ENCODE measurements at places on chromosomes 13 and 19. TPM values are rescaled to one million over a fixed set of nuclear protein-coding genes. Genes with fewer than 3 reads are reported as not detected.

- H3K4me3 ChIP-seq, result no peak overlapping the region
- peaks cover 40% of the 10 kb centered on the region for H3K27me3 ChIP-seq
- no peaks in the 10 kb centered on the region for H3K4me1 ChIP-seq
Measured at GRCh38 chr13:102117175-102117831, 284.5 kb downstream of the FGF14 start.

DNA sequence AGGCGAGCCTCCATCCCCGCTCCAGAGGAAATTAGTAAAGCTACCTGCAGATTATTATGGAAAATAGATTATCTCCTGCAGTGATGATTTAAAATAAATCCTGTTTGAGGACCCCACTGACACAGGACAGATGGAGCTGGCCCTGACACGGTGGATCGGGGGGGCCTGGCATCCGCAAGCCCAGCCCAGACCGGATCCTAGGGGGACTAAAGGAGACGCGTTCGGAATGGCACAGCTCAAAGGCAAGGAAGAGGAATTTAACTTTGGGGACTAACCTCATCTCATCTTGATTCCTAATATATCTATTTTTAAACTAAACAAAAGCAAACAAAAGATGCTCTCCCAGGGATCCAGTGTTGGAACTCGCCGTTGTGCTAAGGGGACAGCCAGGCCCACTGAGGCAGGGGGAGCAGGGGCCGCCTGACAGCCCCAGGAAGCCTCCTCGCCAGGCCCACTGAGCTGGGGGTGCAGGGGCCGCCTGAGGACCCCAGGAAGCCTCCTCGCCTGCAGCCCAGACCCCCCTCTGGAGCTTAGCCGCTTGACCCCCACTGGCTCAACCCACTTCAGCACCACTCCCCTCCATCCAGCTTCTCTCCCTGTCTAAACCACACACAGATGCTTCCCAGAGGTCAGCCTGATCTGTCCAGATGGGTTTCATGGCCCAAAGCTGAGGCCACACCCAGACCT lies 78.6 kb downstream of the SPACA7 start:
- H3K27ac ChIP-seq, result no peak overlapping the region
- no peaks in the 10 kb centered on the region for H3K36me3 ChIP-seq
- DNase-seq, result no peak
- H3K27me3 ChIP-seq, result peaks cover 5% of the 10 kb centered on the region

DNA sequence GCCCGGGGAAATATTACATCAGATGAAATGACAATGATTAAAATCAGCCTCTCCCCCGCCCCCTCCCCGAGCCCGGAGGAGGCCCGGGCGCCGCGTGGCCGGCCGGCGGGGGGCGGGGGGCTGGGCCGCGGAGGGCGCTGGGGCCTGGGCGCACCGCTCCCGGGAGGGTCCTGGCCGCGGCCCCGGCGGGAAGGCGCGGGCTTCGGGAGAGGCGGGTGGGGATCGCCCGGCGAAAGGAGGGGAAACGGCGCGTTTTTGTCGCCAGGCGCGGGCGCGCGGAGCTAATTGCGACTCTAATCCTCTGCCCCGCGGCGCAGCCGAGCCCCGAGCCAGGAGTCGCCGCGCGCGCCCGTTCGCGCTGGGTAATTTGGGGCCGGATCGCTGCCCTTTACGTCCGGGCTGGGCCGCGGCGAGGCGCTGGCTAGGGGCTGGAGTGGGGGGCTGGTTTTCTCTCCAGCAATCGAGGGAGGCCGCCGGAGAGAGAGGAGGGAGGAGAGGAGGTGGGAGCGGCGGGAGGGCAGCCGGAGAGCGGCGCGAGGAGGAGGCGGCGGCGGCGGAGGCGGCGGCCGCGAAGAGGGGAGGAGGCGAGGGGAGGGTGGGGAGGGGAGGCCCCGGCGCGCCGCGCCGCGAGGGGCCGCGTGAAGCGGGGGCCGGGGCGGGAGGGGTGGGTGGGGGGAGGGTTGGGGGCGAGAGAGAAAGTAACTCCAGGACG lies at the start of gene KCTD15:
KCTD15 (plus strand) TSS at position 707 of the 712 bp plus-strand sequence. CDS start 3,585 bp downstream, outside the sequence.
- peak within 1 kb of the TSS; percentile 87 for H3K4me3 ChIP-seq
- peaks cover 17% of the 10 kb centered on the region for H3K36me3 ChIP-seq
- H3K4me1 ChIP-seq, result peaks cover 33% of the 10 kb centered on the region
- H3K27ac ChIP-seq, result peak within 1 kb of the TSS; percentile 91
- DNase-seq, result no peak
- H3K27me3 ChIP-seq, result peaks cover 3% of the 10 kb centered on the region

- H3K4me3 ChIP-seq, result no peak overlapping the region
- peaks cover 8% of the 10 kb centered on the region for H3K4me1 ChIP-seq
- no peaks in the 10 kb centered on the region for H3K36me3 ChIP-seq
- no peak overlapping the region for H3K27ac ChIP-seq
- no peak for DNase-seq
Measured at GRCh38 chr13:37109051-37109678, 3.7 kb upstream of the CSNK1A1L start.

Gene WDR87
- total RNA-seq, result not detected

Gene RYR1
- 0.03 TPM for total RNA-seq

Gene ASF1B
- 4.5 TPM for total RNA-seq

Gene KLC3
- total RNA-seq, result 0.21 TPM
